ENCODE measurements at places on chromosomes 3 and 15. TPM values are rescaled to one million over a fixed set of nuclear protein-coding genes. Genes with fewer than 3 reads are reported as not detected.

Gene CTXN2
- total RNA-seq: not detected

Gene TGM5
- total RNA-seq: not detected

Gene TF
- total RNA-seq: 0.53 TPM

Gene ISLR2
- total RNA-seq: not detected

Gene ACSBG1
- total RNA-seq: not detected

Gene CCDC39
- total RNA-seq: 0.12 TPM

Gene SMCO1
- total RNA-seq: not detected

Gene BMF
- 3.2 TPM for total RNA-seq

Gene ZNF385D
- total RNA-seq: 2.0 TPM

Gene RPP25
- 6.7 TPM for total RNA-seq

Gene C2CD4B
- total RNA-seq: 0.26 TPM

Gene TMEM45A
- 27.1 TPM for total RNA-seq

Gene ZNF660
- total RNA-seq: 1.5 TPM

Gene CAND2
- 4.1 TPM for total RNA-seq

Gene TTC23
- 27.4 TPM for total RNA-seq

Gene ZMYND10
- total RNA-seq: 2.8 TPM

Gene ARNT2
- 6.5 TPM for total RNA-seq

Gene FBLN2
- total RNA-seq: 547 TPM

Gene PDZRN3
- 59.6 TPM for total RNA-seq

Gene NUP210
- total RNA-seq: 0.99 TPM

Gene P2RY12
- total RNA-seq: 0.13 TPM

Gene GNAT1
- not detected for total RNA-seq

Gene AMT
- 1.5 TPM for total RNA-seq

Gene PLA1A
- 0.25 TPM for total RNA-seq

Gene PPP1R14D
- total RNA-seq: not detected

Gene CYP19A1
- 0.56 TPM for total RNA-seq

Gene CA12
- 93.6 TPM for total RNA-seq

Gene CATSPER2
- total RNA-seq: 0.75 TPM

Gene CCDC80
- 378 TPM for total RNA-seq

Gene VIPR1
- 1.4 TPM for total RNA-seq

Gene ECE2
- not detected for total RNA-seq

Gene PTH1R
- total RNA-seq: 0.13 TPM

Gene CPLX3
- not detected for total RNA-seq

Gene TEX9
- 4.2 TPM for total RNA-seq

Gene ALDH1A2
- total RNA-seq: 7.0 TPM

Gene OSBPL10
- total RNA-seq: 10.7 TPM

Gene LEKR1
- total RNA-seq: 0.26 TPM

Gene KLF15
- 2.9 TPM for total RNA-seq

Gene FBXW12
- not detected for total RNA-seq

Gene ARHGEF26
- 2.6 TPM for total RNA-seq

Gene FOXL2
- not detected for total RNA-seq

Gene FAM107A
- total RNA-seq: 0.99 TPM

Gene SPINT1
- 0.26 TPM for total RNA-seq

Gene TP63
- total RNA-seq: 0.12 TPM

Gene SPATA12
- total RNA-seq: under 0.01 TPM

Gene DYNLT2B
- 11.1 TPM for total RNA-seq

Gene IL17RD
- 0.56 TPM for total RNA-seq

Gene LINGO1
- total RNA-seq: under 0.01 TPM

Gene UROC1
- not detected for total RNA-seq

Gene LMAN1L
- total RNA-seq: 0.25 TPM

Gene EXD1
- total RNA-seq: not detected

Gene SEC22A
- total RNA-seq: 36.2 TPM

Gene RBMS3
- 93.7 TPM for total RNA-seq

Gene LYSMD2
- total RNA-seq: 2.7 TPM

Gene TRH
- not detected for total RNA-seq

Data from aortic smooth muscle cell (primary cell).